ENCODE measurements at places on chromosomes 4 and X. TPM values are rescaled to one million over a fixed set of nuclear protein-coding genes. Genes with fewer than 3 reads are reported as not detected.
A peak's percentile ranks its signal among the peaks of the same experiment; 100 is the strongest.

- H3K4me3 ChIP-seq = no peak overlapping the region
- H3K36me3 ChIP-seq = no peaks in the 10 kb centered on the region
- DNase-seq = no peak
- no peaks in the 10 kb centered on the region for H3K27me3 ChIP-seq
- no peak overlapping the region for H3K27ac ChIP-seq
Observed at GRCh38 chr4:120718979-120719566, 203.5 kb downstream of the PRDM5 start.

DNA sequence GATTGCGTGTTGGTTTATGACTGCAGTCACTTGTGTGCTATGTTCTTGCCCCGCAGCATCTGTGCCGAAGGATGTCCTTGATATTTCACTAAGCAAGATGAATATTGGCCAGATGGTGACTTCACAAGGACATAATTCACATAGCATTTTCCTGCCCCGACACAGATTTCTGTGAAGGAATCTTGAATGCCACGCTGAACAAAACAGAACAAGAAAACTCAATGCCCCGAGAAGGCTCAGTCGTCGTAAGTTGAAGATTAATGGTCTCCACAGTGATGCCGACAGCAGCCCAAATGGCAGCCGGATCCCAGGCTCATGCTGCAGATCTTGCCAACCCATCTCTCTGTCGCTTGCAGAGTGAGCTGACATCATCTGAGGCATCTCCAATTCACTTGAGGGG, 145.9 kb downstream of the CPEB2 start:
- H3K27me3 ChIP-seq = no peaks in the 10 kb centered on the region
- no peaks in the 10 kb centered on the region for H3K36me3 ChIP-seq

Gene ZNF630
- 1.3 TPM for total RNA-seq

DNA sequence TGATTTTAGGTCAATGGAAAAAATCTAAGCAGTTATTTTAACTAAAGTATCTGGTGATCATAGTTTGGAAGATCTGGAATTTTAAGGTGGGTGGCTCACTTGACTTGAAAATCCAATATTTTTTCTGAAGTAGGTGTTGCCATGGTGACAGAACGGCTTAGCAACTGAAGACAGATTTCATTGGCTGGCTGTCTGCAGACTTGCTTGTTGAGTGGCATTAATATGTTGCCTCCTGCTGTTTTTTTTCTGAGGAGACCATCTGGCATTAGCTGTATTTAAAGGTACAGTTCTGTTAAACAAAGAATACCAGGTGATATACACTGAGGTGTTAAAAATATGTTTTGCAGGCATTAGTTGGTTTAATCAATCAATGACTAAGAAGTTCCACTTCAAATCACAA, 19.8 kb downstream of the CPE start:
- no peak overlapping the region for H3K27ac ChIP-seq
- H3K4me1 ChIP-seq = no peaks in the 10 kb centered on the region
- H3K4me3 ChIP-seq = no peak overlapping the region
- DNase-seq = no peak
- H3K27me3 ChIP-seq = no peaks in the 10 kb centered on the region
- H3K36me3 ChIP-seq = no peaks in the 10 kb centered on the region

Gene CPZ
- 0.20 TPM for total RNA-seq

- no peak for DNase-seq
- no peaks in the 10 kb centered on the region for H3K36me3 ChIP-seq
- H3K27ac ChIP-seq = no peak overlapping the region
Observed at GRCh38 chrX:38347136-38347535, 5.3 kb upstream of the OTC start.

DNA sequence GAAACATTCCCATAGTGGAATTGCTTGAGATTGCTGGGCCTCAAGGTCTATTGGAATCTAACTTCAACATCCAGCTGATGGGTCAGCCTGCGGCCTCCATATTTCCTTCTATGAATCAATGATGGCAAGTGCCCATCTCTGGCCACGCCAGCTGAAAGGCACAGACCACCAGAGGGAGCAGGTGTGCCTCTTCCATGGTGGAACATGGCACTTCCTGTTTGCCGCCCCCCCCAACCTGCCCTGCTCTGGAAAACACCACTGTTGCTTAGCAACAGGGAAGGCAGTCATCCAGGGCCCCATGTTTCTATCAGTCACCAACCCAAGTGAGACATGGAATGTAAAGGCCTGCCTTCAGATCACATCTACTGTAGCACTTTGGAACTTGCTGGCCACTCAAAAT, 11.6 kb downstream of the PAGE4 start:
- H3K27me3 ChIP-seq = peaks cover 3% of the 10 kb centered on the region
- no peaks in the 10 kb centered on the region for H3K4me1 ChIP-seq
- peak; percentile 85 for DNase-seq
- H3K4me3 ChIP-seq = no peak overlapping the region
- H3K27ac ChIP-seq = no peak overlapping the region

DNA sequence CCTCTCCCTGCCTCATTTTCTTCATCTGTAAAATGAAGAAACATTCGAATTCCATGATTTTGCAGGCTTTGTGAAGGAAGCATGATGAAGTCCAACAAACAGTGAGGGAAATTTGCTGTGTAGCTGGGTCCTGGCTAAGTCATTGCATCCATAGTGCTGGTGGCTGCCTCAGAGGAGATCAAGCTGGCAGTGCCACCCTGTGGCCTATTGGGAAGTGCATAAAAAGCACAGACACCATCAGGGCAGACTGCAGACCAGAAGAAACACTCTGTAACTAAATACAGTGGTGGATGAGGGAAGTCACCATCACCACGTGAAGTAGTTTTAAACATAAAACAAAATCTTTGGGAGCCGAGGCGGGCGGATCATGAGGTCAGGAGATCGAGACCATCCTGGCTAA, 40.7 kb upstream of the DDX3X start:
- no peaks in the 10 kb centered on the region for H3K27me3 ChIP-seq
- H3K4me1 ChIP-seq = no peaks in the 10 kb centered on the region

Gene SYTL4
- 12.3 TPM for total RNA-seq

- no peak overlapping the region for H3K4me3 ChIP-seq
- H3K27ac ChIP-seq = no peak overlapping the region
- H3K27me3 ChIP-seq = no peaks in the 10 kb centered on the region
- DNase-seq = no peak
- H3K4me1 ChIP-seq = no peaks in the 10 kb centered on the region
- no peaks in the 10 kb centered on the region for H3K36me3 ChIP-seq
Observed at GRCh38 chrX:154334496-154334895, 38.9 kb downstream of the TKTL1 start.

DNA sequence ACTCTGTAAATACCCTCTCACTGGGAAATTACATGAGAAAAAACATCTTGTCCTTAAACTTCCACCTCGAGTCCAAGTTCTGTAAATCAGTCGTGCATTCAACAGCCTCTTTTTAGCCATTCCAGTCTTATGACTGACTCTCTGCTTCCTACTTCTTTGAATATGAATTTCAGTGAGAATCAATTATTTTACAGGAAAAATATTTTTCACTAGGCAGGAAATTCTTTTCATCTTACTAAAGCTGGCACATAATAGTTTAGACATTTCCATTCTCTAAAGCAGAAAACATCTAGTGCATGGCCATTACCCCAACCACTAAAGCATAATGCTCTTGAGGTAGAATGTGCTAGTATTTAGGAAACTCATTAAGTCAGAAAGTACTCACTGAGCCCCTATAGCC, 565.7 kb upstream of the FAT1 start:
- H3K4me3 ChIP-seq = no peak overlapping the region
- DNase-seq = no peak
- no peaks in the 10 kb centered on the region for H3K4me1 ChIP-seq
- no peak overlapping the region for H3K27ac ChIP-seq

DNA sequence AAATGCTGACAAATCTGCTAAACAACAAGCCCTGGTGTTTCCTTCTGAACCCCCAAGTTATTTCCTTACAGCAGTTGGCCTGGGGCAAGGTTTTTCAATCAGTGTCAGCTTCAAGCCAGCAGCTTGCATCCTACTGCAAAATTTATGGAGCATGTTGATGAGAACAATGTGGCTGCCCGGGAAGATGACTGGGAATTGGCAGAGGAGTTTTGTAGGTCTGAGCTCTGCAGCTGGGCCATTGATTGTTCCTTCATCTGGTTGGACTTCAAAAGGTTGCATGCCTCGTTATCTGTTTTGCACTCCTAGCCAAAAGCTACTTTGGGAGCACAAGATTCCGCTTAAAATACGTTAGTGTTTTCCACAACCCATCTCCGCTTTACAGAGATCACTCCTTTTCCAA, 1030.3 kb upstream of the LCORL start:
- no peak overlapping the region for H3K4me3 ChIP-seq
- H3K36me3 ChIP-seq = no peaks in the 10 kb centered on the region
- H3K4me1 ChIP-seq = no peaks in the 10 kb centered on the region
- DNase-seq = no peak
- no peak overlapping the region for H3K27ac ChIP-seq

Gene AFAP1
- total RNA-seq = 6.7 TPM

Gene PPP1R2C
- total RNA-seq = not detected

Gene TMEM185A
- total RNA-seq = 10.5 TPM

DNA sequence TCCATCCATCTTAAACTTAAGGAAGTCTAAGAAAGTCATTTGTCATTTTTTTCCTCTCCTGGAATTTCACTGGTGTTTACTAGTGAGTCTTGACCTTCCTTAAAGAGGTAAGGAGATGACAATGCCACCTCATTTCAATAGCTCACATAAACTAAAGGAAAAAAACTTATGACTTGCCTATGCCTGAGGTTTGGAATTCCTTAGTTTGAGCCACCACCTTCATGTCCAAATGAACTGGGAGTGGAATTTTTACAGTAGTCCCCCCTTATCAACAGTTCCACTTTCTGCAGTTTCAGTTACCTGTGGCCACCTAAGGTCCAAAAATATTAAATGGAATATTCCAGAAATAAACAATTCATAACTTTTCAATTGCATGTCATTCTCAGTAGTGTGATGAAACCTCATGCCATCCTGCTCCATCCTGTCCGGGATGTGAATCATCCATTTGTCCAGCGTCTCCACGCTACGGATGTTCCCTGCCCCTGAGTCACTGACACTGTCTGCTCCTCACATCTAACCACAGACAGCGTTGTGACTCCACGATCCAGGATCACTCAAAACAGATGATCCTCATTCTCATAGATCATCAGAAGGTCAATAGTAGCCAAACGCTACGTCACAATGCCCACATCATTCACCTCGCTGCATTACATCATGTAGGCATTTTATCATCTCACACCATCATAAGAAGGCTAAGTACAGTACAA, 177.4 kb downstream of the SH3KBP1 start:
- no peak for DNase-seq
- H3K4me1 ChIP-seq = no peaks in the 10 kb centered on the region
- H3K36me3 ChIP-seq = no peaks in the 10 kb centered on the region
- H3K27ac ChIP-seq = no peak overlapping the region
- H3K27me3 ChIP-seq = peaks cover 5% of the 10 kb centered on the region

- H3K4me3 ChIP-seq = no peak overlapping the region
- H3K27ac ChIP-seq = no peak overlapping the region
- no peaks in the 10 kb centered on the region for H3K27me3 ChIP-seq
- H3K36me3 ChIP-seq = no peaks in the 10 kb centered on the region
- no peaks in the 10 kb centered on the region for H3K4me1 ChIP-seq
- no peak for DNase-seq
Observed at GRCh38 chrX:72687396-72687795, 26.7 kb downstream of the PHKA1 start.

DNA sequence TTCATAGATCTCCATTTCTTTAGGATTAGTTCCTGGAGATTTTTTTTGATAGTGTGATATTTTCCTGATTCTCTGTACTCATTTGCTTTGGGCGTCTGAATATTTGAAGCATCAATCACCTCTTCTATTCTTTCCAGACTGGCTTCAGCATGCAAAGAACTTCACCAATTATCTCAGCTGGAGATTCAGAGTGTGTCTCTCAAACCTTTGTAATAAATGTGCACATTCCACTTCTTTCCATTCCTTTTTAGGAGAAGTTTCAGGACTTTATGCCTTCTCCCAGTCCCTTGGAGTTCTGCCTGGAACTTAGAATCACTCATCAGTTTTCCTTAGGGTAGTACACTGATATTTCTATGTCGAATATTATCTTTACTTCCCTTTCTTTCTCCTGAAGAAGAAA, 334.8 kb downstream of the TEX13C start:
- no peaks in the 10 kb centered on the region for H3K27me3 ChIP-seq
- no peaks in the 10 kb centered on the region for H3K36me3 ChIP-seq
- no peak overlapping the region for H3K27ac ChIP-seq
- no peaks in the 10 kb centered on the region for H3K4me1 ChIP-seq
- no peak for DNase-seq
- no peak overlapping the region for H3K4me3 ChIP-seq

DNA sequence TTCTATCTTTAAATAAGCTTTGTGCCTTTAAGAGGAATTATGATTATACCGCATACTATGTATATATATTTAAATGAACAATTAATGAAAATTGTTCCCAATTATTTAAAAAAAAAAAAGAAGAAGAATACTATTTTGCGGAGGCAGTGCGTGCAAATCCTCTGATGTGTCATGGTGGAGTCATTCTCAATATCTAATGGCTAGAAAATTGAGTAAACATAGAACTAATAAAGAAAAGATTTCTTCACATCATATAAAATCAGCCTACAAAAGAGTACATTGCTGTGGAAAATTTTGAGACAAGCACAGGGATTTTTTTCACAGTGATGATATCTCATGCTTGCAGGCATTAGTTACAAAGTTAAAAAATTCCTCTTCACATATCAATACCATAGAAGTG, 2.6 kb upstream of the EREG start:
- peaks cover 14% of the 10 kb centered on the region for H3K4me1 ChIP-seq
- H3K27ac ChIP-seq = no peak overlapping the region
- no peak overlapping the region for H3K4me3 ChIP-seq
- H3K36me3 ChIP-seq = no peaks in the 10 kb centered on the region
- H3K27me3 ChIP-seq = no peaks in the 10 kb centered on the region
- no peak for DNase-seq

DNA sequence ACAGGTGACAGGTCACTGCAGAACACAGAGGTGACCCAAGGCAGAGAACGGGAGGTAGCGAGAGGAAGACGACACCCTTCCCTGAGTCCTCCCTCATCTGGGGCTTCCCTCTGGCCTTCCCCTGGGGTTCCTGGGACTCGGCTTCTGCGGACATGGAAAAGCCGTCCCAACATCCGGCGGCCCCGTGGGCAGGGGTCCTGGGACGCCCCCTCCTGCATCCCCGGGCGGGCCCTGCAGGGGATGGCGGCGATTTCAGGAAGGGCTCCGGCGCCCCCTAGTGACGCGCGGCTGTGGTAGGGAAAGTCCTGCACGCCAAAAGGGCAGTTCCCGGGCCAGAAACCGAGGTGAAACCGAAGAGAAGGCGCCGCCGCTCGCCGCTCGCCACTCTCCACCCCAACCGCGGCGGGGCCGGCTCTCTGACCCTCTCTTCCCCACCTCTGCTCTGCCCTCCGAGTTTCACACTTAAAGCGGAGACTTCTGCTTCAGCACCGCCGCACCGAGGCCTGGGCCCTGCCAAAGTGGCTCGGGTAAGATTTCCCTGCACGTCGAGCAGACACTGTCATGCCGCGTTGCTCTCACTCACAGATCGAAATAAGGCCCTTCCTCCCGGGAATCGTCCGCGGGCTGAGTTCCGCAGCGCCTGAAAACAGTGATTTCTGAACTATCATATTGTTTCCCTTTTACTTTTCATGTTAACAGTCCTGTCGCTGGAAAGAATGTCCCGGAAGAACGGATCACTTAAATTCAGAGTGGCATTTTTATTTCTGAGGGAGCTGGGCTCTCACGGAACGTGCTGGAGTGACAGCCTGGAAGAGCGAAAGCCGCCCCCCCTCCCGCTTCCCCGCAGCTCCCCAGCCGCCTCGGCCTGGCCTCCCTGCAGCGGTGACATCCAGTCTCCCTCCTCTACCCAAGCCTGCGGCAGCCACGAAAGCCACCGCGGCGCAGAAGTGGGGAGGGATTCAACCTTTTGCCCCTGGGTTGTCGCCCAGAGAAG, 110.6 kb downstream of the DCTD start:
- peak; percentile 75 for DNase-seq
- no peak overlapping the region for H3K4me3 ChIP-seq
- no peak overlapping the region for H3K27ac ChIP-seq
- H3K27me3 ChIP-seq = no peaks in the 10 kb centered on the region

Data from pancreas (tissue), 10 donors.